ENCODE measurements at places on chromosomes 2 and 18.

DNA sequence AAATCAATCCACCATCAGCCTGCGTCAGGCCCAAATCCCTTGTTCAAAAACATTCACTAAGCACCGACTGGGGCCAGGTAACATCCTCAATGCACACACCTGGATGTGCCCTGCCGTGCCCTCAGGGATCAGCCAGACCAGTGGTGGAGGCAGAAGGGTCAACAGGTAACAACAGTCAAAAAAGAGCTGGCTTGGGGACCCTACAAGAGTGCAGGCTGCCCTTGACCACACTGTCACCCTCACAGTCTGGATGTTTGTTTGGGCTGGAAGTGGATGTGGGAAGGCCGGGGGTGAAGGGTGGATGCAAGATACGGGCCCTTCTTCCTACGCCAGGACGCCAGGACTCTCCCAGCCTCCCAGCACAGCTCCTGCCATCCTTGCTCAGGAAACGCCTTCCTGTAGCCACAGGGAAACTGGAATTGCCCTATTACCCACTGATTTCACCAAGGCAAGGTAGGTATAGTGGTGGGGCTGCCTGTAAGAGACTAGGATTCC, 2.7 kb downstream of the BIN1 start:
- DNase-seq, result no peak

- no peak for DNase-seq
These were observed 56.4 kb downstream of the PUM2 start for GRCh38 chr2:20294231-20294630.

- DNase-seq, result no peak
These were observed 663.3 kb upstream of the CHAC2 start for GRCh38 chr2:53104263-53104662.

- no peak for DNase-seq
These were observed 108.0 kb downstream of the RNF152 start for GRCh38 chr18:61784834-61785233.

- DNase-seq, result no peak
These were observed 1.3 kb downstream of the DUSP2 start for GRCh38 chr2:96143848-96144480.

GRCh38 chr2:36805635-36806224, 109.2 kb downstream of the VIT start:
- no peak for DNase-seq

GRCh38 chr2:205733082-205733481, 50.8 kb downstream of the NRP2 start:
- DNase-seq, result no peak

GRCh38 chr2:44107086-44107740, 61.5 kb upstream of the PPM1B start:
- DNase-seq, result no peak

DNA sequence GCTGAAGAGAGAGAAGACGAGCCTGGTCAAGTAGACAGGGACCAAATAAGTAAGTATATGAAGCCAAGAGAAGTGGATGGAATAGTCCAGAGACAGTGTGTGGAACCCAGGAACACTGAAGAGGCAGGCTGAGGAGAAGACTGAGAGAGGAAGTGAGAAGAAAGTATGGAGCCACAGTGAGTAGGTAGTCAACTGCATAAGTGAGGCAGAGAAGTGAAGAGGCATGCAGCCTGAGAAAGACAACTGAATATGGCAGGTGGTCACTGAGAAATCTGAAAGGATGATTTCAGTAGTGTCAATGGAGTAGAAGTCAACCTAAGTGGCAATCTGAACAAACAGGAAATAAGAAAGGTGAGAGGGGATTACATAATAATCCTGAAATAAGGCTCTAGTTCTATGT, 55.4 kb downstream of the CWC22 start:
- no peak for DNase-seq

- no peak for DNase-seq
These were observed 33.9 kb upstream of the TSPYL6 start for GRCh38 chr2:54289917-54290316.

GRCh38 chr2:239630618-239631286, 229.9 kb upstream of the HDAC4 start:
- DNase-seq, result no peak

- no peak for DNase-seq
These were observed 225.5 kb upstream of the TMEM200C start for GRCh38 chr18:6120820-6121279.

DNA sequence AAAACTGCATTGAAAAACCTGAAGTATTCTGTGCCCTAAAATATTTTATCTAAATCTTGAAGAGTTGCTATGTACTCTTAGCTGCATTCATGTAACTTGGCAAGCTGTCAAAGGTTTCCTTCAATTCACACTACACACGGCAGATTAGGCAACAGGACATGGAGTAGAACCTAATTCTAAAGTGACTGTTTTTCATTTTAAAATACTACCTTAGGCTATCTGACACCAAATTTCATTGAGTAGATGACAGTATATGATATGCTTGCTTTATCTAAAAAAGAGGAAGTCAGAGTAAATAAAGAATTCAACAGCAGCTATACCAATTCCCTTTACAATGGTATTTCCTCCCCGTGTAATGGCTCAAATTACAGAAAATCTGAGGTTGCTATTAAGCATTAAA, 45.4 kb downstream of the EXOC6B start:
- no peak for DNase-seq

DNA sequence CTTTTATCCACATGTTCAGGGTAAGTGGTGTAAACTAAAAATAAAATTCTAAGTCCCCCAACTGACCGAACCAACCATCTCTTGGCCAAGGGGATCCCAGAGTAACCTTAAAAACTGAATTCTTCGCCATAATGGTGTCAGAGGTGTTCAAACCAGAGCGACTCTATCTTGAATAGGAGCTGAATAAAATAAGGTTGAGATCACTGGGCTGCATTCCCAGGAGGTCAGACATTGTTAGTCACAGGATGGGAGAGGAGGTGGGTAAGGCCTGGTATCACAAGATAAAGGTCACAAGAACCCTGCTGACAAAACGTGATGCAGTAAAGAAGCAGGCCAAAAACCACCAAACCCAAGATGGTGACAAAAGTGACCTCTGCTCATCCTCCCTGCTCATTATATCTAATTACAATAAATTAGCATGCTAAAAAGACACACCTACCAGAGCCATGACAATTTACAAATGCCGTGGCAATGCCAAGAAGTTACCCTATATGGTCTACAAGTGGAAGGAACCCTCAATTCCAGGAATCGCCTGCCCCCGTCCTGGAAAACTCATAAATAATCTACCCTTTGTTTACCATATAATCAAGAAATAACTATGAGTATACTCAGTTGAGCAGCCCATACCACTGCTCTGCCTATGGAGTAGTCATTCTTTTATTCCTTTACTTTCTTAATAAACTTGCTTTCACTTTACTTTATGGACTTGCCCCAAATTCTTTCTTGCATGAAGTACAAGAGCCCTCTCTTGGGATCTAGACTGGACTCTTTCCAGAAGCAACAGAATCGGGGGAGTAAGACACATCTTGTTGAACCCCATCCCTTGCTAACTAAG, 302.4 kb downstream of the STK39 start:
- DNase-seq, result no peak

DNA sequence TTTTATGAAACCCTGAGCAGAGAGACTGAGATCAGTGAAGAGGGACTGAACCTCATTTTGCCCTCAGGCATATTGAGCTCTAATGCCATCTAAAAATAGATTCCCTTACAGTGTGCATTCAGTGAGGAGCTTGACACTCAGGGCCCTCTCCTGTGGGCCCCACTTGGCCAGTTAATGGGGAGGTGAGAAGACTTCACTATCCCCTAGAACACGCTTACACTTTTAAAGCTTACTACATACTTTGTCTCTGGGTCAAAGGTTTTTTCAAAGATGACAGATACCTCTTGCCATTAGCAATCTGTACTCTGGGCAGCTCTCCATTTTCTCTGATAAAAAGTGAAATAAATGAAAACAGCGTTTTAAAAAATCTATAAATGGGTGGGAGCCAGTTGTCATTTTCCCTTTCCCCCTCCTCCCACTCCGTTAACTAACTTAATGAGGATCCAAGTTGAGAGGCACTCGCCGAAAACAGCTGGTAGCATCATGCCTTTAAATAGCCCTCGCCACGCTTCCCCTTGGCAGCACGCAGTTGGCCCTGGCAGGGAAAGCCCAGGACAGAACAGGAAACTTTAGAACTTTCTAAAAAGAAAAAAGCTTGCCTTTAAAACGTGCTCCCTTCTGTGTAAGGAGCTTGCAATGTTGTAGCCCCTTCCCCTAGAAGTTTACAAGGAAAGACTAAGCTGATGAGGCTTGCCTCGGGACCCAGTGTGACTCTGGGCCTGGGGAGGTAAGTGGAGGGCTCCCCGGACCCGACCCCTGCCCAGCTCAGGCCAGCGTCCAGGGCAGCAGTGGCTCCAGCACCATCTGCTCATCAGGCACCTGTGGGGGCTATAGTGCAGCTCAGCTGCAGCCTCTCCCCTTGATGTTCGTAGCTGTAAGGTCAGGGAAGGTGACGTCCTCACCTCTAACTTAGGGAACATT, 58.8 kb upstream of the FOSL2 start:
- no peak for DNase-seq

- DNase-seq, result no peak
These were observed 716.4 kb downstream of the RNF144A start for GRCh38 chr2:7633566-7634153.

DNA sequence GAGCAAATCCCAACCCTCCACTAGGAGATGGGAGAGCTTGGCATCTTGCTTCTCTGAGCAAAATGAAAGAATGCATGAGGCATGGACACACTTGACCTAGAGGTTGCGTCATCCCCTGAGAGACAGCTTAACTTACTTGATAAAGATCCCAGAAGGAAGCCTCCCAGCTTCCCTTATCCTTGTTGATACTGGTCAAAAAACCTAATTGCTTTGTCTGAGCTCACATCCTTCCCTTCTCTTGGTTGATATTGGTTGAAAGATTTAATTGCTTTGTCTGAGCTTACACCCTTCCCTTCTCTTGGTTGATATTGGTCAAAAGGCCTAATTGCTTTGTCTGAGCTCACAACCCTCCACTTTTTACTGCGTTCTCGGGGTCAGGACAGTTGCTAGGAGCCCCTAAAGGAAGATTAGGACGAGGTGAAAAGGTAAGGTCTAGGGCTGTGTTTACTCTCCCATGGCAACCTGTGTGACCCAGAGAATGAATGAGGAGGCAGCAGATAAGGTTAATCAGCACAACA, 12.2 kb upstream of the BOD1L2 start:
- no peak for DNase-seq

DNA sequence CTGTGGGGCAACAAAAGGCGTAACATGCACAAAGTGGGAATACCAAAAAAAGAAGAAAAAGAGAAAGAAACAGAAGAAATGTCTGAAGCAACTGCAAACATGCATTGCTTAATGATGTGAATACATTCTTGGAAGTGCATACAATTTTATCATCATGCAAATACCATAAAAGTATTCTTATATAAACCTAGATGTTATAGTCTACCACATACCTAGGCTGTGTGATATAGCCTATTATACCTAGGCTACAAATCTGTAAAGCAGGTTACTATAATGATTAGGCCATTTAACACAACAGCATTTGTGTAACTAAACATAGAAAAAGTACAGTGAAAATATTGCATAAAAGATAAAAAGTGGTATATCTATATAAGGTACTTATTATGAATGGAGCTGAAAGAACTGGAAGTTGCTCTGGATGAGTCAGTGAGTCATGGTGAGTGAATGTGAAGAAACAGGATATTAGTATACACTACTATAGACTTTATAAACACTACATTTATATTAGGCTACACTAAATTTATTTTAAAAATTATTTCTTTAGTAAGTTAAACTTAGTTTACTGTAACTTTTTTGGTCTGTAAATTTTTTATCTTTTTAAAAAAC, 319.4 kb upstream of the KCNH7 start:
- DNase-seq, result no peak

DNA sequence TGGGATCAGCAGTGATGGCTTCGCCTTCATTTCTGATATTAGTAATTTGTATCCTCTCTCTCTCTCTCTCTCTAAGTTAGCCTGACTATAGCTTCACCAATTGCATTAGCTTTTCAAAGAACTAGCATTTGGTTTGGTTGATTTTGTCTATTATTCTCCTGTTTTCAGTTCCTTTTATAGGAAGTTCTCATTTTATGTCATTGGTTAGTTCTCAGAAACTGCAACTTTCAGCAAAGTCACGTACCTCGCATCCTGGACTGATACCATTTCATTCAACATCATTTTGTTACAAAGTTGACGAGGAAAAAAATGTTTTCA, 450.8 kb downstream of the EIPR1 start:
- DNase-seq, result no peak

- DNase-seq, result no peak
These were observed 551.4 kb upstream of the SLC39A10 start for GRCh38 chr2:195105581-195105980.

- no peak for DNase-seq
These were observed 26.1 kb downstream of the COLEC12 start for GRCh38 chr18:474416-474815.

DNA sequence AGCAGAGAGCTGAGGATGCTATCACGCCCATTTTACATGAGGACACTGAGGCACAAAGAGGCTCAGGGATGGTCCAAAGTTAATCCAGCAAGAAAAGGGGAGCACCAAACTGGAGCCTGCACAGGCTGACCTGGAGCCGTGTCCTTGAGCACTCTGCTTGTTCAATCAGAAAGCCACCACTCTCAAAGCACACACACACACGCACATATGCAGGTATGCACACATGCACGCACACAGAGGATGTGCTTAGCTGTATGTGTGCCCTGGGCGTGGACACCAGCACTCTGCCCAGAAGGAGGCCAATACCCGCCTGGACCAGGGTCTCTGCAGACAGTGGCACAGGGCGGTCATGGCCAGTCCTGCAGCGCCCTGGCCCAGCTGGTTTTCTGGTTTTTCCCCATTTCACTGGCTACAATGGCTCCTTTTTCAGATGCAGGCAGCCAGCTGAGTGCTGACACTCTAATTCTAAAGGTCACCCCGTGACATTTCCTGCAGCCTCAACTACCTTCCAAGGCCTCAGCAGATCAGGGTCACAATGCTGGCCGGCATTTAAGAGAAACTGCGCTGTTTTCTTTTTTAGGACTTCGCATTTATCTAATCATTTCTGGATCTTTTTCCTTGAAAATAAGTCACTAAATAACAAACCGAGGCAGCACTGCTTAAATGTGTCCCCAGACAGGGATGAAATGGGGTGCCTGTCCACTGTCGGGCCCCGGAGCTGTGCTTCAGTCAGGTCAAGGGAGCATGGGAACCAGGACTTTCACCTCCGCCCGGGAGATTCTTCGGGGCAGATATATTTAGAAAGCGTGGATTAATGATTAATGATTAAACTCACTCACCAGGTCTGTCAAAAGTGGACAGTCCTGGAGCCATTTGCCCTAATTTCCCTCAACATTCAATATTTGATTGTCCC, 104.5 kb downstream of the HDAC4 start:
- DNase-seq, result no peak

DNA sequence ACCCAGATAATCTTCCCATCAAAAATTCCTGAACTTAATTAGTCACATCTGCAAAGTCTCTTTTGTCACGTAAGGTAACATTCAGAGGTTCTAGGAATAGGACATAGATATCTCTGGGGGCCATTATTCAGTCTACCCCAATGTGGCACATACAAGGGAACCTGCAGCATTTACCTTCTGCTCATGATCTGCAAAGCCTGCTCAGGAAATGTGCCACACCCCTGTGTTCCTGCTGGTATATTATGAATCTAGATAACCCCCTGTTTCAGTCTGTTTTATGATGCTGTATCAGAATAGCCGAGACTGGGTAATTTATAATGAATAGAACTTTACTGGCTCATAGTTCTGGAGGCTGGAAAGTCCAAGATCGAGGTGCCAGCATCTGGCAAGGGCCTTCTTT, 103.5 kb downstream of the ARL4C start:
- no peak for DNase-seq

- DNase-seq, result no peak
These were observed 1.5 kb downstream of the ACTR3 start for GRCh38 chr2:113891265-113891959.

- no peak for DNase-seq
These were observed 587.3 kb upstream of the ID2 start for GRCh38 chr2:8094526-8094925.
